ENCODE measurements at places on chromosomes 1 and 21. TPM values are rescaled to one million over a fixed set of nuclear protein-coding genes. Genes with fewer than 3 reads are reported as not detected.

The PLPP3 gene
- total RNA-seq = 32.8 TPM

The NT5C1A gene
- not detected for total RNA-seq

The CFAP410 gene
- total RNA-seq = 7.8 TPM

The ITLN2 gene
- not detected for total RNA-seq

The KLF18 gene
- not detected for total RNA-seq

The FAM72C gene
- total RNA-seq = 5.8 TPM

The AGT gene
- 0.06 TPM for total RNA-seq

The TEX38 gene
- not detected for total RNA-seq

The HIVEP3 gene
- total RNA-seq = 3.0 TPM

The PLPPR5 gene
- total RNA-seq = not detected

The LAPTM5 gene
- 0.18 TPM for total RNA-seq
